ENCODE measurements at places on chromosomes 7 and 10.

- DNase-seq, result no peak
These were observed 734 bp downstream of the ABCB4 start for GRCh38 chr7:87474533-87475358.

DNA sequence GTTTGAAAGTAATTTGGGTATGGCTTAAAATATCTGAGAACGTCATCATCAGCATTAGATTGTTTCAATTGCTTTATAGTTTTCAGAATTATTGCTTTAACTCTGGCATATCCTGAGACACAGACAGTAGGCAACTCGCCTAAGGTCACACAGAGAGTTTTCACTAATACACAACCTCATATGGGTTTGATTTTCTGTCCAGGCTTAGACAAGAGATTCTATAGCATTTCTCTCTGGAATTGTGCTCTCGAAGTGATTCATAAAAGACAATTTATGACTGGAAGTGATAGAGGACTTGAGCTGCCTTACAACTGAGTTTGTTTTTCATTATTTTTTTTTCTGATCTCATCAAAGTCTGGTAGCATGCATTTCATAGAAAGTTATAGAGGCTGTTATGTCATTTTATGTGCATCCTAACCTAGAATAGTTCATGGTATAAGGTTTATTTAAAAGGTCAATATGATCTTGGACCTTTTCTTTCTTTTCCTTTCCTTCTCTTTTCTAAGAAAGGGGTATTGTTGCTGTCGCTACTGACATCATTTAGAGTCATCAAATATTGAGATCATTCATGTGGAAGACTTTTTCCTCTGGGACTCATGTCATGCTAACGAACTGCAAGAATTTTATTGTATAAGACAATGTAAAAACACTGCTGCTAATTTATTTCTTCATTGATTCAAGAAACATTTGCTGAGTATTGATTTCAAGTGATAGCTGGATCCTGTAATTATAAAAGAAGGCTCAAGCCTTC, 278.2 kb downstream of the PLXDC2 start:
- DNase-seq, result no peak

DNA sequence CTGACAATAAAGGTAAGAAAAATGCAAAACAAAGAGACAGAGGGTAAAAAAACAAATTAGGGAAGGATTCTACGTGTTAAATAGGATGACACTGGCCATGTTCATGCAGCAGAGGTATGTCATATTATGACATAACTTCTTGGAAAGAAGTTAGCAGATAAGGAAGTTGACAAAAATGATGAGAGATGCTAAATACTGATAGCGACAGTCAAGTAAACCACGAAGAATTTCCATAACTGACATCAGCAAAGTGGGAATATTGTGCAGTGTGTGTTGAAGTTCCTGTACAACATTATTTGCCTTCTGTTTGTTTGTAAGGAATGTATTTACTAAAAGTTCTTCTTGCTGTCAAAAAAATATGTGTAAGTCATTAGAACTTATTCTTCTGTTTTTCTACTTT, 29.5 kb downstream of the MDH2 start:
- no peak for DNase-seq

- DNase-seq, result no peak
These were observed 317.8 kb downstream of the SH2D4B start for GRCh38 chr10:80855348-80855971.

GRCh38 chr10:93379731-93380575, 102.2 kb downstream of the MYOF start:
- no peak for DNase-seq

- DNase-seq, result no peak
These were observed 43.5 kb upstream of the CDC14C start for GRCh38 chr7:48880851-48881250.

GRCh38 chr10:30897547-30897946, 134.1 kb downstream of the ZNF438 start:
- no peak for DNase-seq

GRCh38 chr10:84340187-84340586, 11.8 kb downstream of the CCSER2 start:
- no peak for DNase-seq

DNA sequence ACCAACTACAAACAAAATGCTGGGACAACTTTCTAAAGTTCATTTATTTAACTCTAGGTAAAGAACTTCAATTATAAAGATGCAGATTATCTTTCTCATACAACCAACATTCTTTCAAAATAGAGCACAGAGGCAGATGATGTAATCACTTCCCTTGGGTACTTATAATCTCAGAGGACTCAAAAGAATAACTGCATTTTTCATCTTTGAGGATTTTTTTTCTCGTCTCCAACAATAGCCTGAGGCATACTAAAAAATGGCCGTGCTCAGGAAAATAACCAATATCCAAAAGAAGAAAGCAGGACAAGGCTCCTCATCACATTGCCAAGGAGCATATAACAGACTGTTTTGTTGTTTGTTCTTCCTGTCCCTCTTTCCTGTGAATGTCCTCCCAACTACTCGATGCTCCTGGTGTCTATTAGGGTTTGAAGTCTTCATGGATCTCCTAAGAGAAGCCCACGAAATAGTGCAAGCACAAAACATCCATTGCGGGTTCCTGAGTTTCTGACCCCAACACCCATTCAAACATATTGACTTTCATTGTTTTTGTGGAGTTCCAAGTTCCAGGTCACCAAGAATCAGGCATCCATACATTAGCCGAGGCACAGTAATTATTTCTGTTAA, 182.9 kb downstream of the SORCS1 start:
- DNase-seq, result no peak

DNA sequence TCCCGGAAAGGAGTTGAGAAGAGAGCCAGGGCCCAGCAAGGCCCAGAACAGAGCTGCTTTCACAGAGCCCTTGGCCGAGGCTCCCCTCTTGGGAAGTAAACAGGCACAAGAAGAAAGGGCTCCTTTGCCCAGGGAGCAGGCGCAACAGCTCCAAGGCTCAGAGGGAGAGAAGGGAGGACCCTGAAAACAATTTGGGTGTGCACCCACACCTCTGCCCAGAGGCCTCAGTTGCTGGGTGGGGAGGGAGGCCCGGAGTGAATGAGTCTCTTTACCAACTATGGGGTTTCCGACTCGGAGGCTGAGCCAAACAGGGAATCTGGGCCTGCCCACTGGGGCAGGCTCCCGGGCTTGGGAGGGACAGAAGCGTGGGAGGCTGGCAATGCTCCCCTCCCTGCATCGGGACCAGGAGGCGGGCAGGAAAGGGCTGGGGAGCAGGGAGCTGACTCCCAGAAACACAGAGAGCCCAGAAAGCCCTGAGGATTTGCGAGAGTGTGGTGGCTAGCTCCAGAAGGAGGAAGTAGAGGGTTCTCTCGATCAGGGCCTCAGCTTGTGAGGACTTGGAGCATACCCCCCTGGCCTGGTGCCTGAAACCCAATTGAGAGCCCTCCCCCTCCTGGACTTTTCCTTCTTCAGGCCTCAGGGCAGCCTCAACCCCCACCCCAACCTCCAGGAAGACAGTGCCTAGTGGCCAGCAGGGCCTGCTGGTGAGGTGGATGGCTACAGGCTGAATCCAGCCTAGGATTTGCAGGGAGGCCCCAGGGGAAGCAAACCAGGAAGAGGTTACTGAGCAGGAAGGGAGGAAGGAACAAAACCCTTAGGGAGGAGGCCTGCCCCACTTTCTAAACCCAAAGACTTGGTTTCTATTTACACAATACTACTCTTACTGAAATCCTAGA, 6.2 kb downstream of the C10orf105 start:
- no peak for DNase-seq

DNA sequence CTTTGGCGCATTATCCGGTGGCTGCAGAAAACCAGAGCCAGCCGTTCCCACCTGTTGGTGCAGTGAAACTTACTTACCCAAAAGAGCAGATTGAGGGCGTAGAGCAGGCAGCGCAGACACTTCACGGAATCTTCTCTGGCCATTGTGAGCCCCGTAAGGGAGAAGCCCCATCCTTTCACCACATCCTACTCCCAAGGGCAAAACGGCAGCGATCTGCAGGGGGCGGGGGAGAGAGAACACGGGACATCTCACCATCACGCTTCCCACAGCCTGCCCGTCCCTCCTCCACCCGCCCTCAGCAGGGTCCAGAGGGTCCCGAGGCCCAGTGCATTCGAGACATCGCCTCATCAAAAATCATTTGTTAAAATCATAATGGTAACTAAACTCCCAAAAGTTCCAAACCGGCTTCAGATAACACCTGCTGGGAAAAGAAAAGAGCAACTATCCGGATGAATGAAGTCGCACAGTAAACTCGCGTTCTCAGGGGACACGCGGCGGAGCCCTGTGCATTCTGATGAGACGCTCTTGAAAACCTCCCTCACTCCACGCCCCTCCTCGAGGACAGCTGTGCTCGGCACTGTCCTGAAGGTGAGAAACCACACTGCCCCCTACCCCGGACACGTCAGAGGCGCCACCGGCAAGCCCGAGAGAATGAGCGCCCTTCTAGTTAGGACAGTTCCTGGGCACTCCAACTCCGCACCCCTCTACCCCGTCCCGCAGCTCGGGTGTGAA, 1.2 kb downstream of the TSPAN12 start:
- DNase-seq, result peak; percentile 50

GRCh38 chr10:59881640-59882039, 24.7 kb downstream of the CCDC6 start:
- no peak for DNase-seq

GRCh38 chr7:151461942-151462230, 21.9 kb upstream of the CRYGN start:
- no peak for DNase-seq

DNA sequence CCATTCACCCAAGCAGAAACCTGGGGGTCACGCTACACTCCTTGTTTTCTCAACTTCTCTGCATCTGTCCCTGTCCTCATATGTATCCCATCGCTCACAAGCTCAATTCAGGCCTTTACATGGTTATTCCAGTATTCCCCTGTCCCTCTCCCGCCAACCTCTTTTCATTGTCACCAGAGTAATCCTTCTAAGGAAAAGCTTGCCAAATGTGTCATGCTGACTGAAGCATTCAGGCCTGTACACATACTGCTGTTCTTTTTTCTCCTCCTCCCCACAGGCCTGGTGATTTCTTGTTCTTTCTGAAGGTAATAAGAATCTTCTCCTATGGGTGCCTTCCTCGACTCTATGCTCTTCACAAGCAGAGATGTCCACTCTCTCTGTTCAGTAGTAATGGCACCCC, 282.2 kb downstream of the PHTF2 start:
- no peak for DNase-seq
